SK-N-SH treated with all-trans-retinoic acid at 6 μM for 48 hours (cell line): ENCODE measurements at places on chromosomes 11 and 22.

DNA sequence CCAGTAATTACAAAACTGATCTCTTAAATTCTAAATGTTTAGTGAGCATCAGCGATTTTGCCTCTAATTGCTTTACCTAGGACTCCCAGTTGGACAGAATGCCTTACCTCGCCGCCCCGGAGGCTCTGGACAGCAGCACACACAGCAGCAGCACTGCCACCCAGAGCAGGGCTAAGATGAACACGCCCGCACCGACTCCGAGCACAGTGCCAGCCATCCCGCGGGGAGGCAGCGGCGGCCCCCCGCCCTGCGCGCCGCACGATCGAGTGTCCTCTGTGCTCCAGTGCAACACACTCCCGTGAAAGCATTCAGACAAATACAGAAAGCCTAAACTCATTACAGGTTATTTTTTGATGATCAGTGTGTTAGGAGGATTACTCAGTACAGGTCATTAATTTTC, 9.4 kb downstream of the TMEM218 start:
- ATAC-seq, result no peak

- ATAC-seq, result peak; percentile 77
These were observed 10.4 kb downstream of the OR51B4 start for GRCh38 chr11:5291207-5291838.

GRCh38 chr22:28402060-28402459, 277.6 kb downstream of the TTC28 start:
- ATAC-seq, result no peak

DNA sequence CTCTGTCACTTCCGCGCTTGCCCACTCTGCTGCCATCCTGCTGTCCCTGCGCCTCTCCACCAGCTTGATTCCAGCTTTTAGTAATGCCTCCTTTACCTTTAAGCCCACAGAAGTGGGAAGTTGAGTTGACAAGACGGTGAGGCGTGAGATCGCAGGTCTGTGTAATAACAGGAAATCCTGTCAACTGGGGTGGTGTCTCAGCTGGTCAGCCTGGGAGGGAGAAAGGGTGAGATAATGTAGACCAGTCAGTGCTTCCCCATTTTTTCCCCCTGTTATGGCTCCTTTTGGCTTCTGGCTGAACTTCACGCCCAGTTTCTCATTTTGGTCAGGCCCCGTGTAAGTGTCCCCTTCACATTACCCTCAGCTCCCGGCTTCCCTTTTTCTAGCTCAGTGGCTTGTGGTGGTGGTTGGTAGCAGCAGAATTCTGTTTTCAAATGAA, 98.9 kb downstream of the TRAF6 start:
- ATAC-seq, result no peak

- no peak for ATAC-seq
These were observed 7.3 kb downstream of the RTN4RL2 start for GRCh38 chr11:57467508-57468157.
